Kidney (tissue), 22 donors: ENCODE measurements at places on chromosomes 7 and 10. TPM values are rescaled to one million over a fixed set of nuclear protein-coding genes. Genes with fewer than 3 reads are reported as not detected.

PGAM2 gene
- 2.1 TPM for total RNA-seq

OR13A1 gene
- not detected for total RNA-seq

CALML5 gene
- total RNA-seq, result not detected

MCM10 gene
- total RNA-seq, result 0.50 TPM

ARMC3 gene
- total RNA-seq, result 5.5 TPM

GRCh38 chr10:124231168-124232155 is 138.1 kb upstream of the CHST15 start:
- DNase-seq, result no peak

DNA sequence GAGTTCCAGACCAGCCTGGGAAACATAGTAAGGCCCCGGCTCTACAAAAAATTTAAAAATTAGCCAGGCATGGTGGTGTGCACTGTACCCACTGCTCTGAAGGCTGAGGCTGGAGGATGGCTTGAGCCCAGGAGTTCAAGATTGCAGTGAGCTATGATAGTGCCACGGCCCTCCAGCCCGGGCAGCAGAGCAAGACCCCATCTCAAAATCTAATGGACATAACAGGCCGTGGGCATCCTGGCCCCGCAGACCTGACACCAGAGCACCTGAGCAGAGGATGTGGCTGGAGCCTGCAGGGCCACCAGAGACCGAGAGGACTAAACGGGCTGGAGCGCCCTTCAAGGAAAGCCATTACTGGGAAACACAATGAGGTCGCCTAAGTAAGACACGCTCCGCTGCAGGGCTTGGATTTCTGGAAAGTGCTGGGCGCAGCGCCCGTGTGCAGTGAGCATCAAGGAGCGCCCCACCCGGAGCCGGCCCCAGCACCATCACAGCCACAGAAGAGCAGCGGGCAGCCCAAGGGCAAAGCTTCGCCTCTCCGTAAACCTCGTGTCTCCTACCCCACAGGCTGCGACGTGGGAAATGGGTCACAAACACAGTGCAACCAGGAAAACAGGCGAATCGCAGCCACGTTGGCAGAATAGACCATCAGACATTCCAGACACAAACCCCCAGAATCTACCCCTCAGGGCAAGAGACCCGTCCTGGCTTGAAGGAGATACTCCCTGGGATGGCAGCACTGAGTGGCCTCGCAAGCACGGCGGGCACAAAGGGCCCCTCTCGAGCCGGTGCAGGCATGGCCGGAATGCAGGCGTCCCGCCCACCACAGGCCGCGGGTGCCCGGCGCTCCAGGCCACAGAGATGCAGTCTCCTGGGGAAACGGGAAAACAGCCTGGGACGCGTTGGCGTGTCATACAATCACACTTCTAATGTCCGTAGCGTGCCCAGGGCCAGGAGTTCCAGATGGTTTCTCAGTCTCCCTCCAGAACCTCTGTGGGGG is 4.9 kb downstream of the RADIL start:
- no peak for DNase-seq

DNA sequence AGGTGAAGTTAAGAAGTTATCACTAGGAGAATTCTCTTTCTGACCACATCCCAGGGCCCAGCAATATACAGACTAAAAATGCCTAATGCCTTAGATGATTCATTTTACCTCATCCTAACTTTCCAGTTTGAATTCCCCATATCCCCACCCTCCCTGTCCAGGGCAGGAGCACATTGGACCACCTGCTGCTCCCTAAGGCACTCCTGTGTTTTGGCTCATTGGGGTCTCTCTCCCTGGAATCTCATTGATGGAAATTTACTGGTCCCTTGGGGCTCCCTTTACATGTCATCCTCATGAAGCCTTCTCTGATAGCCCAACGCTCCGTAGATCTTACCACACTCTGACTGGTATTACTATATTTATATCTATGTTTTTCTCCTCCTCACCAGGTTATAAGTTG is 2.7 kb downstream of the IL2RA start:
- DNase-seq, result no peak

DNA sequence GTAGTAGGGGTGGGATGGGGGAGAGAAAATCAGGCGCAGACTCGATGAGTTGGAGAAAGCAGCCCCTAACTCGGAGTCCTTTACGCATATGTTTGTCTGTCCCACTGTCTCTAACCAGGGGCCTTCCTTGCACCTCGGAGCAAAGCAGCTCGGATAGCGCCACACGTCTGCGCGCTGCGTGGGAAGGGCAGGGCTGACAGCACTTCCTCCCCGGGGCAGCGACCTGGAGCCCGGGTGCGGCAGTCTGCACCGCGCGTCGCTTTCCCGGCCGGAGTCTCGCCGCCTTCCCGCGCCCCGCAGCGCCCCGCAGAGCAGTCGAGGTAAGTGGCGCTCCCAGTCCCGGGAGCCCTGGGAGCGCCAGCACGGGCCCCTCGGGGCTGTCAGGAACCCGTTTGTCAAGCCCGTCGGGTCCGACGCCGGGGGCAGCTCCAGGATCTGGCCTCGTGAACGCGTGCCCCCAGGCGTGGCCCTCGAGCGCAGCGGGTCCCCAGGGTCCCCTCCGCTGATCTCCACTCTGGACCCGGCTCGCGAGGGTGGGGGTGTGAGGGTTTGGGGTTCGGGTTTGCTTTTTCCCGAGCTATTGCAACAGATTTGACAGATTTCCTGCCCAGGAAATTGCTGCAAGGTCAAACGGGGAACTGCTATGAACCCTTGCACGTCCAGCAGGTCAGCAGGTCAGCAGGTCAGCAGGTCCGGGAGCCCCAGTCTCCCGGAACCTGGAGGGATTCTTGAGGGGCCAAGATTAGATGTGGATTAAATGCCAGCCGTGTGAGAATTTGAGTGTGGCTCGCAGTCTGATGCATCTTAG is 597 bp downstream of the APBB1IP start:
- DNase-seq, result no peak

GRCh38 chr7:47337531-47337930 is 244.4 kb downstream of the TNS3 start:
- DNase-seq, result no peak

GRCh38 chr10:5073659-5074058 is 20.6 kb upstream of the AKR1C3 start:
- no peak for DNase-seq

GRCh38 chr7:149624006-149624405 is 126.4 kb upstream of the ZNF746 start:
- DNase-seq, result peak; percentile 46

GRCh38 chr10:17316488-17317170 is 88.6 kb downstream of the VIM start:
- no peak for DNase-seq

GRCh38 chr10:52739380-52740154 is 33.0 kb downstream of the MBL2 start:
- no peak for DNase-seq

GRCh38 chr10:101379663-101380352 is 25.8 kb downstream of the BTRC start:
- DNase-seq, result no peak

GRCh38 chr7:92648067-92648466 is 57.9 kb upstream of the FAM133B start:
- no peak for DNase-seq

- DNase-seq, result no peak
These were observed 56.4 kb downstream of the ICA1 start for GRCh38 chr7:8205537-8205936.

- peak; percentile 68 for DNase-seq
These were observed 72.4 kb downstream of the NKX6-2 start for GRCh38 chr10:132713421-132714095.
